ENCODE measurements at places on chromosomes 1 and 21.

- DNase-seq, result no peak
Measured at GRCh38 chr21:15144026-15144425, 79.2 kb upstream of the NRIP1 start.

DNA sequence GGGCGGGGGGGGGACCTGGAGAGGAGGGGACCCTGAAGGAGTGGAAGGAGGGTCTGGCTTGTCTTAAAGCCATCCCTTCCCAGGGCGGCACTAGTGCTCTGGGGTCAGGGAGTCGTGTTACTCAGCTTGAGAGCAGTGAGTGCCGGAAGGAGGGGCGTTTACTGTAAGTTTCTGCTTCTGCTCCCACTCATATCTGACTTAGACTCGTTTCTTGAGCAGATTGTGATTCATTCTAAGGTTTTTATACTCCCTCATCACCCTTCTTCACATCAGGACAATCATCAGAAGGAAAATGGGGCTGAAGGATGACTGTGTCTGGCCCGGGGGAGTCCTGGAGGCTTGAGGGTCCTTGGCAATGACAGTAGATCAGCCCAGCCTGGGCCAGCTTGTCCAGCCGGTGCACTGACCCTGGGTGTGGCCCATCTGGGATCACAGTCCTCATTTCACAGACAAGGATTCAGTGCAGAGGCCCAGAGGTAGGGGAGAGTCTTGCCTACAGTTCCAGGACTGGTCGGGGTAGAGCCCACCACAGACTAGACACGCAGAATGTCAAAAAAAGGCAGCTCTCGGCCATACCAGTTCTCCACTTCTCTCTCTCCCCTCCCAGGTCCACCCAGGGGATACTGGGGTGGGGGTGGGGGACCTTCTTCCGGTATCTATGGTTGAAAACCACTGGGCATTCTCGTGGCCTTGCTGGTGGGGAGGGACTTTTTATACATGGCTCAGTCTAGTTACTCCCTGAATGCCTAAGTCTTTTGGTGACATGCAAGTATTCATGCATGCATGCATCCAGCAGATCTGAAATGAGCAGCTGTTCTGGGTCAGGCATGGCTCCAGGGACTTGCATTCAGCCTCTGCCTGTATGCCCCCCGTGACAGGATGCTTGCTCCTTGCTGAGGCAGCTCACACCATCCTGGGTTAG is 5.1 kb downstream of the TNFRSF8 start:
- DNase-seq, result no peak

DNA sequence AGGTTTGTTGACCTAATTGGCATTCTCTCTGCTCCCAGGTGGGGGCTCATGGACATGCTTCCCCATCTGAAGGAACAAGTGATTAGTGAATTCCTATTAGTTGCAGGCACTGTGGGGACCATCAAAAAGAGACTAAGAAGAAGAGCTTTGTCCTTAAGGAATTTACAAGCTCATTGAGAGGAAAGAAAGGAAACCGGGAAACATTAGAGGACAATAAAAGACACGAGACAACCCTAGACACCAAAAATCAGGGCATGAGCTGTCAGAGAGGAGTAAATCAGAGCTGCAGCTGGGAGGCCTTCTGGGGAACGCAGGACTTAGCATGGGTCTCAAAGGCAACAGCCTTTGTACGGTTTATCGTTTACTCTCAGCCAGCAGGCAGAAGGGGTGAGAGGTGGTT is 45.1 kb downstream of the BACE2 start:
- DNase-seq, result no peak

DNA sequence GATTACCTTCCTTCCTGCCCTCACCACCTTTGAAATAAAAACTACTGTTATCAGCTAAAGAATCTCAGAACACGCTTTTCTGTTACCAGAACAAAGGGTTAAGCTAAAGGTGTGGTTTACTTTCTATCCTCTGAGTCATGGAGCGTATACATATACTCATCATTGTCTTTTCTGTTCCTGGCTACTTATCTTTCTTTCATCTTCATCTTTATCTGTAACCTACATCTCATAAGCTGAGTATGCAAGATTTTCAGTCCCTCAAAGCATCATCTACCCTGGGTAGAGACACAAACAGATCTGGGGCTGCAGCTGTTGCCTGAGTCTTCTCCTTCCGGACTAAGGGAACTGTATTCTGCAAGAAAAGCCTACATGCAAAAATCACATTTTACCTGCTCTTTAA is 75.6 kb downstream of the LMO4 start:
- no peak for DNase-seq

DNA sequence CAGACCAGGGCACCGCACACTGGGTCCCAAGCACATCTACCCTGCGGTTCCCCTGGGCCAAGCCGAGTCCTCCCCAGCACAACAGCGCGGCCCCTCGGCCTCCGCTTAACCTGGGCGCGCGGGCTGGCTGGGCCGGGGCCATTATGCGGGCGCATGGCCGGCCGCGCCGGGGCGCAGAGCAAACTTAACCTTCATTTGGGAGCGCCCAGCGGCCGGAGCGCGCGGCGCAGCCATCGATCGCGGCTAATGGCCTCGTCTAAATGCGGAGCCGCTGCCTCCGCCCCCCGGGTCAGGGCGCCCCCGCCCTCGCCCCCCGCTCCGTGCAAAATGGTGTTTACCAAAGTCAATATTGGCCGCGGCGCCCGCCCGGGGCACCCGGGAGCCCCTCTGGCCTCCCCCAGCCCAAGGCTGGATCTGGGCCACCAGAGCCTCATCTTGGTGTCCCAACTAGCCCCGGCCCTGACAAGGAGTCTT is 272.1 kb downstream of the TRABD2B start:
- no peak for DNase-seq

DNA sequence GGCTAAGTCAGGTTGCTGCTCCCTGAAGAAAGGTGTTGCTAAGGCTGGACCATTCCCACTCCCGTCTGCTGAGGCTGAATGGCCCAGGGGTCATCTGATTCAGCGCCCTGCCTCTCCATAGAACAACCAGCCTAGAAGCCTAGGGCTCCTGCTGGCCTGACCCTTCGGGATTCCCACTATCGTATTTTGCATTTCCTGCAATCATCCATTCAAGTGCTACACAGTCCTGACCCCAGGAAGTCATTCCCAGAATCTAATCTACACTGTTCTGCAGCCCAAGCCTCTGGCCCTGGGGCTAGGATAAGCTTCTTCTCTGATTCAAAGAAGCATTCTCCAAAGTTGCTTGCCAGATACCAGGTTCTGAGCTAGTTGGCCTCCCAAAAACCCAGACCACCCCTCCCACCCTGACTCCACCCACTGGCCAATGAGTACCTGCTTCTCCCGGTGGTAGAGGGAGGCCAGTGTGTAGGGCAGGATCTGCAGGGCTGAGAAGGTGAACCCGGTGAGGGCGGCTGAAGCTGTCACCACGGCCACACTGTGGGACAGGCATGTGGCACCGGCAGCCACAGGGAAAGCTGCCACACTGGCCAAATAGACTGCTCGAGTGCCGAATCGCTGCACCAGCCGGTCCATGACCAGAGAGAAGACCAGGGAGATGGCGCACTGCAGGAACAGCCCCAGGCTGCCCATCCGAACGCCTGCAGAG is 18.7 kb downstream of the SLC45A3 start:
- DNase-seq, result no peak

GRCh38 chr1:155086128-155086741 is 7.6 kb downstream of the EFNA3 start:
- DNase-seq, result no peak

DNA sequence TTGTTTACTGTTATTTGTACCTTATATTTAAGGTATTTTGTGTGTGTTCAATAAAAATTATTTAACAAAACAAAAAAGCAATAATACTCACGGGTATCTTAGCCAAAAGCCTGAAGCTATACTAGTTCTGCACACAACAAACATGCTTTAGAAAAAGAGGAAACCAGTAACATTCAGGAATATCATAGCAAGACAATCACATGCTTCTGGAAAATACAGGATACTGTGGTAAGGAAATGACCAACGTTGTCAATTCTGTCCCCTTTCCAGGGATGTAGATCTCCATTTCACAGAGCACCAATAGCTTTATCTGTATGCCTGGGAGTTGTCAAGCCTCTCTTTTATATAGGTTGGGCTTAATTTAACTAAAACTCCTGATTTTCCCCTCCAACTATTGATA is 288.4 kb downstream of the SMYD3 start:
- no peak for DNase-seq

GRCh38 chr21:33811167-33812010 is 104.2 kb downstream of the ATP5PO start:
- no peak for DNase-seq

GRCh38 chr1:159800177-159800930 is 1.8 kb upstream of the FCRL6 start:
- DNase-seq, result no peak

- no peak for DNase-seq
Measured at GRCh38 chr1:55579332-55580001, 364.3 kb upstream of the USP24 start.

GRCh38 chr1:225653463-225654276 is 747 bp upstream of the ENAH start:
- no peak for DNase-seq

- DNase-seq, result no peak
Measured at GRCh38 chr1:117634631-117635030, 28.8 kb downstream of the TENT5C start.

- DNase-seq, result no peak
Measured at GRCh38 chr21:16193496-16194094, 463.8 kb downstream of the USP25 start.

DNA sequence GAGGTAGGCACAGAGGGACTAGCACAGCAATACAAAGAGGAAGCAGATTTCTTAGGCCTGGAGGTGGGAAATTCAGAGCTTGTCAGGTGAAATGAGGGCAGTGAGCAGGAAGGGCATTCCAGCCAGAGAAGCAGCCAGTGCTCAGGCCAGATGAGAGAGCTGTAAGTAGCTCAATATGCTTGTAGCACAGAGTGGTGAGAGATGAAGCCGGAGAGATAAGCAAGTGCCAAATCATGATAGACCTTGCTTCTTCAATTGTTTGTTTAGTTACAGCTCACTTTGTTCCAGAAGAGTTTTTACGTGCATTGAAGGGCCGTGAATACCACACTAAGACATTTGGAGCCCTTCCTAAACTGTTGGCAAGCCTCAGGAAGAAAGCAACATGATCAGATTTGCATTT is 42.0 kb upstream of the ADAMTS1 start:
- DNase-seq, result peak; percentile 30

- no peak for DNase-seq
Measured at GRCh38 chr1:47679301-47679791, 241.5 kb downstream of the FOXD2 start.

DNA sequence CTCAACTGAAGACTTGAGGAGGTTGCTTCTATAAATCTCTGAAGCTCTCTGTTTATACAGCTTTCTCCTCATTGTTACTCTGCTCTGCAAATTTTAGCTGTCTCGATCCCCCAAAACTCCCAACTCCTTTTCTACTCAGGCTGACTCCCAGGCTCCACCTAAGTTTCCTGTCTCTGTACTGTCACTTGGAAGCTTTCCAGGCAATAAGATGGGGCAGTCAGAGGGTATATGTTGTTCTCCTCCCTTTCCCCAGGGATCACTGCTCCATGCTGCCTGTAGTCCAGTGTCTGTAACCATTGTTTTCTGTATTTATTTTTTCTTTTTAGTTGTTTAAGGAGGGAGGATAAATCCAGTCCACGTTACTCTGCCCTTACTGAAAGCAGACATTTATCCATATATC is 13.4 kb downstream of the TSNAX start:
- no peak for DNase-seq

GRCh38 chr1:3899754-3900149 is 320 bp downstream of the C1orf174 start:
- DNase-seq, result no peak

GRCh38 chr1:22093513-22093912 is 41.0 kb downstream of the CDC42 start:
- DNase-seq, result no peak

DNA sequence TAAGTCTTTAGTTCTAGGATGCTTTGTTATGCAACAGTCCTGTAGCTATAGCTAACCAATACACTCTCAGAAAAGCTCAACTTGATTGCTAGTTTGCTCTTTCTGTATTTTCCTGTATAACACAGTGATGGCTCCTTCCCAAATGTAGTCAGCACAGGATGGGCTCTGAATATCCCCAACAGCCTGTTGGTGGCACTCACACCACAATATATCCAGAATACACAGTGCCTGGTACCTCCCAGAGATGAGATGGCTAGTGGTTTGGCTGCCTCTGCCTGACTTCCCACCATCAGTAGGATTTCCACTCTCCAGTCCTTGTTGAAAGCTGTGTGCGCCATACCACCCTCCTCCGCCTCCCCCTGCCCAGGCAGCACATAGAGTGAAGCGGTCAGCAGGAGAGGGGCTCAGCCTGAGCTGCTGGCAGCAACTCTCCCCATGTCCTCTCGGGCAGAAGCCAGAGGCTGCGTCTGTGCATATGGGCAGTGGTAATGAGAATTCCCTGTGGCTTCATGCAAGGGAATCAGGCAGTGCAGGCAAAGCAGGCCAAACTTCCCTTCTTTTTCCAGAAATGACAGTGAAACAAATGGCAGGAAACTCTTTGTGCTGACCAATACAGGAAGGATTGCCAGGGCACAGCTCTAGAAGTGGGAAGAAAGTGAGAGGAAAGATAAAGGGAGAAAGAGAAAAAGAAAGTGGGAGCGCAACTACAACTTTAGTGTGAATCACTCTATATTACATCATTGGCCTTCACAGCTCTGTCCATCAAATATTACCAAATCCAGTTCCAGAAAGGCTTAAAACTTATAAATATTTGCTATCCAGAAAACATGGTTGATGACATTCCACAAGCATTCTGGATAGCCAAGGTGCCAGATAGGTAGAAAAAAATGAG is 49.7 kb downstream of the LMX1A start:
- no peak for DNase-seq

Data from fibroblast of the conjunctiva (primary cell).